ENCODE measurements at places on chromosomes 6 and 20.

- DNase-seq: no peak
Observed at GRCh38 chr20:25669826-25670422, 26.7 kb downstream of the ZNF337 start.

- no peak for DNase-seq
Observed at GRCh38 chr6:135750081-135750480, 101.4 kb upstream of the PDE7B start.

DNA sequence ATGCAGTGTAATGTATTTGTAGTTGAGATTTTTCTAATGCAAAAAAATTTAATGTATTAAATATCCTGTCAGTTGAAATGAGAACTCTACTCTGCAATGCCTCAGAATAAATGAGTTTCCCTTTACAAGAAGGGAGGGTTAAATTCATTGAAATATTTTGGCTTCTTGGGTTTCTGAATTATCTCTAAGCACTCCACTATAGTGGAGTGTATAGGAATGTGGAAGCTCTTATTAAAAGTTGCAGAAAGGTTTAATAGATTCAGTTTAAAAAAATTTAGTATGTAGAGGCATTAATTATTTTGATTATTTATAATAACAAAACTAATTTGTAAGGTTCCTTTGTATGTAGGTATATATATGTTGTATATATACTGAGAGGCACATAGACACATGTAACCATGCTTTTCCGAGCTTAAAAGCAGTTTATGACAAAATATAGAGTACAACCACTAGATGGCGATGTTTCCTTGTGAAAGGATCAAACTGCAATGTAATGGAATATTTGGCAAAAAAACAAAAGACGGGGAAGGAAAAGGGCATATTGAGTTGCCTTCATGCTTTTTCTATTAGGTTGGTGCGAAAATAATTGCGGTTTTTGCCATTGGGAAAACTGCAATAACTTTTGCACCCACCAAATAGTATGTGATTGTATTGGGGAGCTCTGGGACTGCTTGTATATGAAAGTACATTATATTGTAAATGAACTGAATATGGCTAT lies 144.2 kb downstream of the MYO6 start:
- no peak for DNase-seq

- no peak for DNase-seq
Observed at GRCh38 chr6:79404677-79405076, 132.6 kb downstream of the LCA5 start.

DNA sequence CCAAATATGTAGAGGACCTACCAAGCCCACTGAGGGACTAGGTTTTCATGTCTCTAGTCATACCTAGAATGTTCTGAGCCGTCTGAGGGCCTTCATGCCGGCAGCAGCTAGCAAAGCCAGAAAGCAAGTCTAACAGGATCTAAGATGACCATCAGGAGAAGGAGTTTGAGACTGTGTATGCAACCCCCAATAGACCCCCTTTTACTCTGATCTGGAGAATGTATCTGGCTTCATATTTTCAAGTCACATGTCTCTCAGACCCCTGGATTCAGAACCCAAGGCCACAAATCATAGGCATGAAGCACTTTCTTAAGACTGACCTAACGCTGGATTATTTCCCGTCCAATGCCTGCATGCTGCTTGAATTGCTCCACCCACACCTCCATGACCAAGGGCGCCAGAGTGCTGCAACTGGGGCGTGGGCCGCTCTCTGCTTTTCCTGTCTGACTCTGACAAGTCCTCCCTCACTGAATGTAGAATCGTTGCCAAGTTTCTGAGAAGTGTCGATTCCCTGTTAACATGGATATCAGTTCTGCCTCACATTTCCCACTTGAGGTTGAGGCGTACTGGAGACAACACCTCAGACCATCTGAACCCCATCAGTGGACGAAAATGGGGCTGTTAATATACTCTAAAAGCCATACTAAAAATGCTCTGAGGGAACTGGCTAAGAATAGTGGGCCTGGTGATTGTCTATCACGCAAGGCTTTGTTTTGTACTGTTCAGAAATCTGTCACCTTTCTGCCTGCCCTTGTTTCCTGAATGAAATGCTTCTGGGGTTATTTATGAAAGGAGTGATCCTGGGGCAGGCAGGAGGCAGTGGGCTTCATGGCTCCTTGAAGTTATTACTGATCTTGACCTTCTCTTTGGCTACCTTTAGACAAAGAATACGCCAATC lies 23.9 kb upstream of the ASXL1 start:
- no peak for DNase-seq

DNA sequence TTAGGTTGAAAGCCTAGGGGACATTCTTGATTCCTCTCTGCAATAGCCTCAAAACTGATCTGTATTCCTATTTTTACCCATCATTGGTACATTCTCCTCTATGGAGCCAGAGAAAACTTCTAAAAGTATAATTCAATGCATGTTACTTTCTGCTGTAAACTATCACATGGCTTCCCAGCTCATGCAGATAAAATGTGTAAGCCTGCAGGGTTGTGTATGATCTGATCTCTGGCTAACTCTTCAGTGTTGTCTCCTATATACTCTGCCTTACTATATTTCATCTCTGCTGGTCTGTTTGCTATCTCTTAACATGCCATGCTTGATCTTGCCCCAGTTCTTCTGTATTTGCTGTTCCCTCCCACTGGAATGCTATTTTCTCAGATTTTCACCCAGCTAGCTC lies 323.3 kb upstream of the RSPO3 start:
- DNase-seq: no peak

GRCh38 chr20:60700728-60701127 lies 551.3 kb upstream of the CDH4 start:
- no peak for DNase-seq

GRCh38 chr6:128672023-128672422 lies 151.6 kb upstream of the PTPRK start:
- no peak for DNase-seq

DNA sequence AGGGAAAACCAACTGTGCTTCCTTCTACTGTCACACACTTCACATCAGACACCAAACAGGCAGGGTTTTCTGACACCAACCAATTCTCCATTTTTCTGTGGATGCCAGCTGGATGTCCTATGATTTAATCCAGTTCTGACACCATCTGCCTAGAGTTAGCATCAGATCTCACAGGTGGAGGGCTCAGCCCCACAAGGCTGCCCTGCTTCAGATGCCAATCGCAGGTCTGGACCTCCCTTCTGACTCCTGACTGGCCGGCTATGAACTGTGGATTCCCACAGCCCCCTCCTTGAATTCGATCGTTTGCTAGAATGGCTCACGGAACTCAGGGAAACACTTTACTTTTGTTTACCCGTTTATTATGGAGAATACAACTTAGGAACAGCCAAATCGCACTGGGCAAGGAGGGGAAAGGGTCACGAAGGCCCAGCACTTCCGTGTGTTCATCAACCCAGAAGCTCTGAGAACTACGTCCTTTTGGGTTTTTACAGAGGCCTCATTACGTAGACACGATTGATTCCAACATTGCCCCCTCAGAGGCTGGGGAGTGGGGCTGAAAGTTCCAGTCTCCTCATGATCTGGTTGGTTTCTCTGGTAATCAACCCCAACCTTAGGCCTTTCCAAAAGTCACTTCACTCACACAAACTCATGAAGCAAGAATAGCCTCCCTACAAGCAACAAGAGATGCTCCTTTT lies 25.4 kb upstream of the MAS1 start:
- no peak for DNase-seq

GRCh38 chr6:50791900-50792508 lies 26.7 kb upstream of the TFAP2B start:
- DNase-seq: no peak

DNA sequence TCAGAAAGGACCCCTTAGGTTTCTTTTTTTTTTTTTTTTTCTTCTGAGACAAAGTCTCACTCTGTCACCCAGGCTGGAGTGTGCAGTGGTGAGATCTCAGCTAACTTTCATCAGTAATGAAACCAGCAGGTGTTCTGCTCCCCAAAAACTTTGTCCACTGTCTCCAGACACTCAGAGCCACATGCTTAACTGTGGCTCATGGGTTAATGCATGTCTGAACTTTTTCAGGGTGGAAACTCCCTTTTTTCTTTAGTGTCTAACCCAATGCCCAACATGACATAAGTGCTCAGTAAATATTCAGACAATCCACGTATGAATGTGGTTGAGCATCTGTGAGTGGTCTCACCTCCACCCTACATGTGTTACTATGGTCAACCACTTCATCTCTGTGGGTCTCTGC lies 45.4 kb downstream of the MYB start:
- DNase-seq: no peak

- no peak for DNase-seq
Observed at GRCh38 chr20:3660262-3661059, 2.7 kb downstream of the GFRA4 start.

DNA sequence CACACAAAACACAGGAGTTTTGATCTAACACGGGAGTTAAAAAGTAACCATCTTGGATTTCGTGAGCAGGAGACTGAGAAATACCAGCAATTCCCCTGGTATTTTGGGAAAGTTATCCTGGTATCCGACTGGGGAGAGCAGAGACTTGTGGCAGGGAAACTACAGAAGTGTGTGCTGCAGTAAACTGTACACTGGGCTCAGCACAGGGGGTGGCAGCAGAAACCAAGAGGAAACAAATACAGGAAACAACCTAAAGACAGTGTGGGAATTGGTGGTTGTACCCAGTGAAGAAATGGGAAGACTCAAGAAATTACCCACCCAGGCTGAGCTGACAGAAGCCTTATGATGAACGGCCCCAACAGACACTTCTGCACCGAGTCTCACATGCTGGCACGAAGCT lies 109.8 kb downstream of the CHD6 start:
- no peak for DNase-seq

DNA sequence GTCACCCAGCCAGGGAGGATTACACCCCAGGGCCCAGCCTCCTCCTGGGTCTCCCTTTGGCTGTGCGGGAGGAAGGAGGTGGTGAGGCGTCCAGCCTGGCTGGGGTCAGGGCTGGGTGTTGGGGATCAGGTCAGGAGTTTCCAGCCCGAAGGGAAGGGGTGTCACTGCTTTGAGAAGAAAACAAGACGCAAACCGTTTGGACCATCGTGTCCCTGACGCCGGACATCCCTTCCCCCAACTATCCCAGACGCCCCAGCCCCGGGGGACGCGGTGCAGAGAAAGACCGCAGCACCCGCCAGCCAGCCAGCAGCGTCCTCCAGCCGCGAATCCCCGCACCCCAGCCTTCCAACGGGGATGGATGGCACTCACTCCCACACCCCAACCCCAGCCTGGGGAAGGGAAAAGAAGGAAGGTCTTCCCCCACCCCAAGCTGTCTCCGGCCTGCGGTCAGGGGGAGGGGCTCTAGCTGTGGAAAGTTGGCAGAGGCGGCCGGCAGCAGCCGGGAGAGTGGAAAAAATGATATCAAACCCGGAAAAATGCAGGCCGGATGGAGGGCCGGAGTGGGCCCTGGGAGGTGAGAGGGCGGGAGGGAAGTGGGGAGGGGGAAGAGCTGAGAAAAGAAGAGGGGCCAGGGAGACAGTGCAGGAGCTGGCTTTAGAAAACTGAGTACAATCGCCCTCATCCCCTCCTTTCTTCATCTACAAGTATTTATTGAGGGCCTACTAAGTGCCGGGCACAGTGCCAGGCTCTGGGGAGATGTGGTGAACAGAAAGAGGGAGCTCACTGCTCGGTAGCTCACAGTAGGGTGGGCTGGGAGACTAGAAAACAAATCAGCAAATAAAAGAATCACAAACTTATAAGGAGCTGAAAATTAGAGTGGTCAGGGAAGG lies 10.6 kb downstream of the REM1 start:
- no peak for DNase-seq

- peak; percentile 52 for DNase-seq
Observed at GRCh38 chr20:57473246-57474048, 51.5 kb downstream of the CTCFL start.

DNA sequence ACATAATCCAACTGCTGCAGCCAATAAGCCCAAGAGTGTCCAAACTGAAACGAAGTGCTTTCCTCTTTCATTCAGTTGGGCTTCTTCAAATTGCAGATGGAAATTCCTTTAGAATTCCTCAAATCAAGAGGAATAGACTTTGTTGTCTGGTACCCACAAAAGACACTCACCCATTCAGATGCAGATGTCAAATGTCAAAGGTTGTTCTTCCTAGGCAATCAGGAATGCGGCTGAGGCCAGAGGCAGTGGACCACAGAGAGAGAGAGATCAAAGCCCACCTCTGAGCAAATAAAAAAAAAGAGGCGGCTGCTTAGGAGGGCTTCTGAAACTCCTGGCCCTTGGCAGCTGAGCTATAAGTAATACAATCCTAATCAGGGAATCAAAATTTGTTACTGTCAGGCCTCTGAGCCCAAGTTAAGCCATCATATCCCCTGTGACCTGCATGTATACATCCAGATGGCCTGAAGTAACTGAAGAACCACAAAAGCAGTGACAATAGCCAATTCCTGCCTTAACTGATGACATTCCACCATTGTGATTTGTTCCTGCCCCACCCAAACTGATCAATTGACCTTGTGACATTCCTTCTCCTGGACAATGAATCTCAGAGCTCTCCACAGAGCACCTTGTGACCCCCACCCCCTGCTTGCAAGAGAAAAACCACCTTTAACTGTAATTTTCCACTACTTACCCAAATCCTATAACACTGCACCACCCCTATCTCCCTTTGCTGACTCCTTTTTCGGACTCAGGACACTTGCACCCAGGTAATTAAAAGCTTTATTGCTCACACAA lies 303.0 kb upstream of the GJE1 start:
- no peak for DNase-seq

GRCh38 chr6:134634966-134635365 lies 314.9 kb downstream of the ALDH8A1 start:
- no peak for DNase-seq

DNA sequence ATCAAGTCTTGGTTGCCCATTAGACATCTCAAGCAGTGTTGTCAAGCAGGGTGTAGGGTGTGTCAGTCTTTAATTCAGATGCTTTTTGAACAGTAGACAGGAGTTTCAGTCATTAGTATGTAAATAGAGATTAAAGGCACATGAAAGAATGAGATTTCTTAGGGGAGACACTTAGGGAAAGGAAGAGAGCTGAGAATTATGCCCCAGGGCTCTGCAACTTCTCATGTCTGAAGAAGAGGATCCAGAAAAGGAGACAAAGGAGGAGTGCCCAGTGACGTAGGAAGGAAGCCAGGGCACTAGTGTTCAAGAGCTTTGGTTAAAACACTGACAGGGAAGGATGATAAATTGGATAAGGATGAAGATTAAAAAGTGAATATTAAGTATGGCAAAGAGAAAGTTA lies 569.7 kb downstream of the NKAIN2 start:
- no peak for DNase-seq

- peak; percentile 28 for DNase-seq
Observed at GRCh38 chr6:165811512-165811911, 148.5 kb upstream of the PDE10A start.

GRCh38 chr20:56676001-56676400 lies 46.9 kb downstream of the TFAP2C start:
- DNase-seq: no peak

GRCh38 chr20:58908221-58908620 lies 55.7 kb downstream of the GNAS start:
- DNase-seq: no peak

- DNase-seq: no peak
Observed at GRCh38 chr6:135522965-135523692, 25.6 kb upstream of the AHI1 start.

DNA sequence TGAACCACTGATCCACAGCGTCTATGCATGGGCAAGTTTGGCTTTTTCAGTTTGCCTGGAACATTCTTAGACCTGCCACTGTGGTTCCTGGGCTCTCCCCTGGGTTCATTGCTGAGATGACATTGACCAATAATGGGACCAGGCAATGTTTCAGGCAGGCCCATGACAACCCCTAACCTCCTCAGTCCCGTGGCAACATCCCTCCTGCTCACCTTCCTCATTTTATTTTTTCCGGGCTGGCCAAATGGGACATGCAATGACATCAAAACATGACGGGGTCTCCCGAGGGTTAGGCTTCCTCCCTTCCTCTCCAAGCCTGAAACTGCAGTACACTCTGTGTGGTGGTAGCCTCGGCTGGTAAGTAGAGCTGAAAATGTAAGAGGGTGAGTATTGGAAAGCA lies 234.0 kb upstream of the RREB1 start:
- no peak for DNase-seq

All from NK-92 treated with Interleukin-12 subunit alpha and Interleukin-12 subunit beta, amount 100 ng/mL, for 24 hours (cell line).